ENCODE measurements at places on chromosomes 11 and 22.

- DNase-seq, result no peak
Observed at GRCh38 chr11:72730243-72730642, 22.0 kb downstream of the ARAP1 start.

DNA sequence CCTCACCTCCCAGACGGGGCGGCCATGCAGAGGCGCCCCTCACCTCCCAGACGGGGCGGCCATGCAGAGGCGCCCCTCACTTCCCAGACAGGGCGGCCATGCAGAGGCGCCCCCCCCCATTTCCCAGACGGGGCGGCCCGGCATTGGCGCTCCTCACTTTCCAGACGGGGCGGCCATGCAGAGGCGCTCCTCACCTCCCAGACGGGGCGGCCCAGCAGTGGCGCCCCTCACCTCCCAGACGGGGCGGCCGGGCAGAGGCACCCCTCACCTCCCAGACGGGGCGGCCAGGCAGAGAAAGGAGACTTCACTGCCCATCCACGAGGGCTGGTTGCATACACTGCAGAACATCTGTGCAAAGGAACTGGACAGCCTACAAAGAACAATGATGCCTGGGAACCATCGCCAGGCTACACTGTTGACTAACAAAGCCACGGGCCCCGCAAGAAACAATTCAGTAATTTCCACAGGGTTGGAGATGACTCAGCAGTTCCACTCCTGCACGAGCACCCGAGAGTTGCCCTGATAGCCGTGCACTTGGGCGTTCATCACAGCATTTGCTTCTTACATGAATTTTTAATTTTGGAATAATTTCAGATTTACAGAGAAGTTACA lies 58.7 kb downstream of the CTTN start:
- no peak for DNase-seq

DNA sequence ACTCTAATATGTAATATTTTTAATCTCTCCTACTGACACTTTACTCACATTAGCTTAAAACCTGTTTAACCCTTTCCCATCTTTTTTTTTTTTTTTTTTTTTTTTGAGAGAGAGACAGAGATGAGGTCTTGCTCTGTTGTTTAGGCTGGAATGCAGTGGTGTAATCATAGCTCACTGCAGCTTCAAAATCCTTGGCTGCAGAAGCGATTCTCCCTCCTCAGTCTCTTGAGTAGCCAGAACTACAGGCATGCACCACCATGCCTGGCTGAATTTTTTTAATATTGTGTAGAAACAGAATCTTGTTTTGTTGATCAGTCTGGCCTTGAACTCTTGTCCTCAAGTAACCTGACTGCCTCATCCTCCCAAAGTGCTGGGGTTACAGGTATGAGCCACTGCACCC lies 37.3 kb downstream of the PAMR1 start:
- no peak for DNase-seq

DNA sequence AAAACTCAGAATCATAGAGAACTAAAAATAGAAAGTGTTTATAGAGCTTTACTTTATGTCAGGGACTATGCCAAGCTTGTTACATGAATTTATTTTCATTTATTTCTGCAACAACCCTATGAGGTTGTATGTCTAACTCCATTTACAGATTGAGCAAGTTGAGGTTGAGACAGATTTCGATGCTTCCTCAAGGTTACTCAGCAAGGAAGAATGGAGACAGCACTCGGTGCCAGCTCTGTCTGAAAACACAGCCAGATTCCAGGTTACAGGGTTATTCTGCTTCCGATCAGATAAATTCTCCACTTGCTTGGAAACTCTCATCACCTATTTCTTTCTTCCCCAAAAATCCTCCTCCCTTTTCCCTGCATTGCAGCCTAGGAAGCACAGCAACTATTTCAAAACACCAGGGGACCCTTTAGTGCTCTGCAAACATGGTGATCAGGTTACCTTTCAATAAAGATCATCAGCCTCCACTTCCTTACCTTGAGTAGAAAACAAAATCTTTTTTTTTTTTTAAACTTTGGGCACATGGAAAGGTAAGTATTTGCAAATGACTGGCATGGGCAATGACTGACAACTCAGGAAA lies 7.0 kb downstream of the MMP3 start:
- DNase-seq, result no peak

DNA sequence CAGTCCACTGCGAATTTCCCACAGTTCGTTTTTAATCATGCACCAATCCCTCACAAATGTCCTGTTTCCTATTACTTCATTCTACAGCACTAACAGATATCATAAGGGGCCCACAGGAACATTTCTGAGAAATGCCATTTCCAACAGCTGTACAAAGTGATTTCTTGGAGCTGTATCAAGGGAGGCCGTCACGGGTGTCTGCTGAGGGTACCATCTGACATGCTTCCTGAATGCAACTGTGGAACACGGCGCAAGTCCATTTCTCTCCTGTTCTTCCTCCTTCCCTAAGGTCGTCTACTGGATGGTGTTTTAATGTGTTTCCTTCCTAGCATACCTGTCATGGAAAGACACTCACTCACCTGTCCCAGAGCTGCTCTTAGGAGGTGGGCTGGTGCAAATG lies 320.7 kb downstream of the LARGE1 start:
- DNase-seq, result no peak

- no peak for DNase-seq
Observed at GRCh38 chr11:129947474-129947873, 52.1 kb upstream of the NFRKB start.

DNA sequence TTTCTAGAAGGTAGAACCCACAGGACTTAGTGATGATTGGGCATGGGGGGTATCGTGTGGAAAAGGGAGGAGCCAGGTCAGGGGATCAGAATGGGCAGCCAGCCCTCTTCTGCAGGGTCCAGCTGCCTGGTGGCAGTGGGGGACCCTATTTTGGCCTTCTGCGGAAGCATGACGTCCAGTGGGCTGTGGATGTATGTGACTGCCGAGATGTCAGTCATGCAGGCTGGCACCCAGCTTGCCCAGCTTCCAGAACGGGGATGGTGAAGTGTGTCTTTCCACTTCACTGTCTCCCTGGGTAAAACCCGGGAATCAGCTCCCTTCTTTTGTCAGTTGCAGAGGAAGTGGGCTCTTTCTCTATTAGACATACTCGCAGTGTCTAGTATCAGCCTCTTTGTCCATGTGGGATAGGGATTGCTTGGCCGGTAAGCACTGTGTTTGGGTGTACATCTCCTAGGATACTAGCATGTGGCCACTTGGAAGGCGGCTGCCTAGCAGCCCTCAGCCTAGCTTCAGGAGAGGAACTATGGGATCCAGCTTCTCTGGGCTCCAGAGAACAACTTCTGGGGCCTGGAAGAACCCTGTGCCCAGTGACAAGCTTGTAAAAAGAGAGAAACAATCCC lies 51.4 kb downstream of the GRIK4 start:
- DNase-seq, result no peak

DNA sequence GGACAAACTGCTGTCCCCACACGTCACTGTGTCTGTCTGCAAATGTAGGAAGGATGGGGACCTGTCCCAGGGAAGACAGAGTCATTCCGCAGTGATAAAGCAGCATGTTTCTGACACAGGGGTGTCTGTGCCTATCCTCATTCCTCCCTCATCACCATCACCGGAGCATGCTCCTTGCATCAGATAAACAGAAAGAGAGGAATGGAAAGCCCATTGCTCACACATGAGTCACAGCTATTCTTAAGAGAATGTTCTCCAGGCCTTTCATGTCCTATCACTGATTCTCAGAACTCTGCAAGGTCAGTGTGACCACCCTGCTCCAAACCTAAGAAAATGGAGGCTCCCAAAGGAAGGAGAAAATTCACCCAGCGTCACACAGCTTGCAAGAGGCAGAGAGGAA lies 38.9 kb downstream of the ZNF195 start:
- DNase-seq, result no peak

DNA sequence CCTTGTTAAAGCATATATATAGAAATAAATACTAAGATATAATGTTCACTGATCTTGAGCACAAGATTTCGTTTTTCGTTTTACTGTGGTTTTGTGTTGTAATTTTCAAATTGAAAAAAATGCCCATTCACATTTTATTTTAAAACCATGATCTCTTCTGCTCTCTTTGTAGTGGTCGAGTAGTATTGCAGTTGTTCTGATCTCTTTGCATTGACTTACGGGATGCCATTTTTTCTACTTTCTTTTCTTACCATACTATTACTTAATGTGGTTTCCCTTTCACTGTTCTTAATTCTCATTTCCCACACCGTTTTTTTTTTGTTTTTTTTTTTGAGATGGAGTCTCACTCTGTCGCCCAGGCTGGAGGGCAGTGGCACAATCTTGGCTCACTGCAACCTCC lies 289.6 kb downstream of the DYNC2H1 start:
- no peak for DNase-seq

- DNase-seq, result no peak
Observed at GRCh38 chr11:45502226-45502545, 163.2 kb downstream of the CHST1 start.

DNA sequence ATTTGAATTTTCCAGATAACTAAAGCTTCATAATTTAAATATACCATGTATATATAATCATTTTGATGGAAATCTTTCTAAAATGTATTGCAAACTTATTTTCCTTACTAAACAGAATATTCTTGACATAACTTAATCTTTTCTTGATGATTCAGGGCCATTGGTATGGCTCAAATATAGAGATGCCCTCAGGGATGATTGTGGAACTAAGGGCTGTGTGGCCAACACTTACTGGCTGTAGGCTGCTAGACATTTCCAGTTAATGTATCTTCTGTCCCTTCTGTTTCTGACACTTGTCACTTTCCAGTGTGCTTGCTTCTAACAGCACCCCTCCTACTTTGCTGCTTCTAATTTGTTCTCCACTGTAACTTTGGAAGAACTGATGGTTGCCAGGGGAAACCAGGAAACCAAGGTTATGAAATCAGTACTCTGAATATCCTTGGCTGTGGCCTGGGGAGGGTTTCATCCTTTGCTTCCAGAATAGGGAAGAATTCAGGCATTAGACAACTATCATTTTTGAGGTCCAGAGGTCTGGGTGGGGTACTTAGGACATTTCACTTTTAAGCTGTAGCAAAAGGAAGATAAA lies 697.2 kb downstream of the ETS1 start:
- DNase-seq, result no peak

DNA sequence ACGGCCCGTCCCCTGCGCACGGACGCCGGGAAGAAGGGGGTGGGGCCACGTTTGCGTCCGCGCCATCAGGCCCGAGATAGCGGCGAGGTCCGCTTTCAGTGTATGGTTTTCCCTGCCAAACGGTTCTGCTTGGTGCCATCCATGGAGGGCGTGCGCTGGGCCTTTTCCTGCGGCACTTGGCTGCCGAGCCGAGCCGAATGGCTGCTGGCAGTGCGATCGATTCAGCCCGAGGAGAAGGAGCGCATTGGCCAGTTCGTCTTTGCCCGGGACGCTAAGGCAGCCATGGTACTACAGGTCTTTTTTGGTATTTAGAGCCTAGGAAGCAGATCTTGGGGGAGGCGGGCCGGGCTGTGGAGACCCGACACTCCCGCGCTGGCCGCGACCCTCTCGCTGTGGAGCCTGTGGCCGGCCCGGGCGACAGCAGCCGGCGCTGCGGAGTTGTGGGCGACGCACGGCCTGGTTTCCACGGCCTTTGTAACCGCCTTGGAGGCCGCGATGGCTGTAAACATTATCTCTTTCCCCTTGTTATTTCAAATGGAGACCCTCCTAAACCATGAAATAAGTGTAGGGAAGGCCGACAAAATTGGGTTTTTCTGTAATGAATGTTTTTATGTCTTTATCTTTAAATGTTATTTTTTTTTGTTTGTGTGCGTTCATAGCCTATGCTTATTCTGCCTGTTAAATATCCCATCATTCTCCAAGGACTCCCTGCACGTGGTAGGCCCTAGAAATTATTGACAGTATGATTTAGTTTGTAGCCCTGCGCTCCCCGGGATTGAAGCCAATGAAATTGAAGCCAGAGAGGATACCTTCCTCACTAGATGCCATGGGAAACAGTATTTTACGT lies at the start of gene AASDHPPT:
Gene AASDHPPT, plus strand, starts transcription at position 54 of the 847 bp plus-strand sequence. Its CDS starts 49 bp downstream, at position 103.
- no peak for DNase-seq

DNA sequence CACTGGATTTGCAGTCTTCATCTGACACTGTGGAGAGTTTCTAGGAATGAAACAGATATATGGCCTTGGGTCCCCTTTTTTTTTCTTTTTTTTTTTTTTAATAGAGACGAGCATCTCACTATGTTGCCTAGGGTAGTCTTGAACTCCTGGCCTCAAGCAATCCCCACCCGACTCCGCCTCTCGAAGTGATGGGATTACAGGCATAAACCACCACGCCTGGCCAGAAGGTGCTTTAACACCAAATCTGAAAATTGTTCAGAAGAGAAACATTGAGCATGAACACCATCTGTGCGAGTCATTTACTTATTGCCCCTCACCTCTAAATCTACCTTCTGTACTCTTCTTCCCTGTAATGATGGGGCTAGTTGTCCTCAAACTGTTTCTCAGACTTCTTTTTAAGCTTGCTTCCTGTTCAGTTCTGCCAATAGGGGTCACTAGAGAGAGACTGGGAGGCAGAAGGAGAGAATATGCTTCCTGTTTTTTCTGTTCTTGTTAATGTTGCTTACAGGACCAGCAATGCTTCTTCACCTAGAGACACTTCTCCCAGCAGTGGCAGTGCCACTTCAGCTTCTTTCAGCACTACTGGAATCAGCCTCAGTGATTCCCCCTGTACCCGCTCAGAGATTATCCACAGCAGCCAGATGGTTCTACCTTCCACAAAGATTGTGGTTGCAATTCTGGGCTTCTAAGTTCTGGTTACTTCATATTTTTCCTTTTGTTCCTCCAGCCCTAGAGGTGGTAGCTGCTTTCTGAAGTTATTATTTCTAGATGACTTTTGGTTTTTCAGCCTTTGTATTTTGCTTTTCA lies 20.8 kb upstream of the ZBED5 start:
- DNase-seq, result no peak

GRCh38 chr11:59802639-59803176 lies 7.9 kb downstream of the MRPL16 start:
- DNase-seq, result no peak

DNA sequence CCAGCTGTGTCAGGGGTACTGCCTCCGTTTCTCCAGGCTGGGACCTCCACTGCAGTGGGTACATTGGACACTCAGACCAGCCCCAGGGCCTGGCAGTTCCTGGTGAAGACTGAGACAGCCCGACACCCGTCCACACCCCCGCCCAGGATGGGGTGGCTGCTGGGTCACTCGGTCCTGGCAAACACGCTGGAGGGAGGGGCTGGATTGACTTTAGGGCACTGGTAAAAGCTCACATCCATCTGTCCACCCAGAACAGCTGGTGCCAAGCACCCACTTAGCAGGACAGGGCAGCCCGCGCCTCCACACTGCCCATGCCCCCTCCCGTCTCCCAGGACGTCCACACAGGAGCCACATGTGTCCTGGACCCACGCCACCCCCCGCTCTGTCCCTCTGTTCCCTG lies 10.7 kb upstream of the TBX1 start:
- no peak for DNase-seq

DNA sequence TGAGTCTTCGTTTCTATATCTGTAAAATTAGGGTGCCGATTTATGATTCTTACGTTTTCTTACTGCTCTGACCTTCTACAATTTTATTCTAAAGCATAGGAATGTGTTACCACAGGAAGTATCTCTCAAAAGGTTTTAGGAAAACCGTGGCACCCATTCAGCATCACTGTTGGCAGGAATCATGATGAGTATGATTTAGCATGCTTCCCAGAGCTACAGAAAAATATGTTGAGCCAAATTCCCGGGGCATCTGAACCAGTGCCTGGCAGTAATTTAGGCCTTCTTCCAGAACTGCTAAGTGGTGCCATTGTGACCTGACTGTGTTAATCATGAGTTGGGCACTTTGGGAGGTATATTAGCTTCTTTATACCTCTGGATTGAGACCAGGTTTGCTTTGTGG lies 605.0 kb upstream of the RAG2 start:
- no peak for DNase-seq

All from stimulated activated CD4-positive, alpha-beta T cell treated with anti-CD3 and anti-CD28 coated beads, Interleukin-12 subunit alpha, Interleukin-12 subunit beta, amount 100 ng/mL, for 4 hours (primary cell).